ENCODE measurements at places on chromosomes 3 and 15.

DNA sequence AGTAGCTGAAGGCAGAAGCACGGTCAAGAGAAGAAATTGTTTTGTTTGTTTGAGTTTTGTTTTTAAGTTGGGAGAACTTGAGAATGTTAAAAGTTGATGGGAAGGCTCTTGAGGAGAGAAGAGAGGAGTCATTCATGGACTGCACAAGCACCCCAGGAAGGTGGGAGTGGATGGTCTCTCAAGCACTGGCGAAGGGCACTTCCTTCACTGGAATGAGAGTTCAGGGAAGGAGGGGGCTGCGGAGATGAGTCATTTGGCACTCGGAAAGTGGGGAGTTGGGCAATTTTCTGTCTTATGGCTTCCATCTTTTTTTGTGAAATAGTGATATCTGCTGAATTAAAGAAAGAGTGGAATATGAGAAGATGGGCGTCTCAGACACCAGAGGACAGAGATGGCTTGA lies 66.0 kb downstream of the ATP13A4 start:
- no peak for DNase-seq

- DNase-seq: no peak
Observed at GRCh38 chr3:186038360-186038759, 70.5 kb downstream of the ETV5 start.

DNA sequence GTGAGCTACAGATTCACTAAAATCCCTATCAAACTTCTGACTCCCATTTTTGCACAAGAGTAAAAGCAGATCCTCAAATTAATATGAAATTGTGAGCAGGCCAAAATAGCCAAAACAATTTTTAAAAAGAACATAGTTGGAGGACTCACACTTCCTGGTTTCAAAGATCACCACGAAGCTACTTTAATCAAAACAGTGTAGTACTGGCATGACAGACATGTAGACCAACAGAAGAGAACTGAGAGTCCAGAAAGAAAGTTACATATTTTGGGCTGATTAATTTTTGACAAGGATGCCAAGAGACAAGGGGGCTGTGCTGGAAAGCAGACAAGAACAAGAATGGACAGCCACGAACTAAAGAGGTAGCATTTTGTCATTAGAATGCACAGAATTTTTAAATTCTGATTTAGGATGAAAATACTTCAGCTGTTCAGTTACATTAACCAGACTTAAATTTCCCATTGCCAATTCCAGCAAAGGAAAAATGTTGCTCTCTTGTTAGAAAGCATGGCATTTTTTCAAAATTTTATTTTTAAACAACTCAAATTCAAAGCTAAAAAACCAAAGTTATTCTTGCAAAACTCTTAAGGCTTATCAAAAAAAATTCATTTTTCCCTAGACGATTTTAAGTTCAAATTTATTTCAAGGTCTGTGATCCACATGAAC lies 14.0 kb downstream of the RYK start:
- DNase-seq: no peak

GRCh38 chr3:53725387-53725995 lies 120.7 kb downstream of the CHDH start:
- DNase-seq: no peak
